ENCODE measurements at places on chromosomes 3 and 15. TPM values are rescaled to one million over a fixed set of nuclear protein-coding genes. Genes with fewer than 3 reads are reported as not detected.

Gene AKAP13
- total RNA-seq, result 142 TPM

DNA sequence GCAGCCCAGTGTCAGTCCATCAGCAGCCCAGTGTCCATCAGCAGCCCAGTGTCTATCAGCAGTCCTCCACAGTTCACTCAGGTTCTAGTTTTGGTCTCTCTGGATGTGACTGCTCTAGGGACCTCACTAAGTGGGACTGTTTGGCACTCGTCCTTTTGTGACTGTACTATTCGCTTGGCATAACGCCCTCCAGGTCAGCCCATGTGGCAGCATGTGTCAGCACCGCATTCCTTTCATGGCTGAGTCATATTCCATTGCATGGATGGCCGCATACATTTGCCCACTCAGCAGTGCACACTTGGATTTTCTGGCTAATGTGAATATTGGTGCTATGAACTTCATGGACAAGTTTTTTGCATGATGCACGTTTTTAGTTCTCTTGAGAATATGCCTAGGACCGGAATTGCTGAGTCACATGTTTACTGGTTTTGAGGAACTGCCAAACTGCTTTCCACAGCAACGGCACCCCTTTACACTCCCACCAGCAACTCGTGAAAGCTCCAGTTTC is 16.4 kb downstream of the CHST13 start:
- no peak for DNase-seq

DNA sequence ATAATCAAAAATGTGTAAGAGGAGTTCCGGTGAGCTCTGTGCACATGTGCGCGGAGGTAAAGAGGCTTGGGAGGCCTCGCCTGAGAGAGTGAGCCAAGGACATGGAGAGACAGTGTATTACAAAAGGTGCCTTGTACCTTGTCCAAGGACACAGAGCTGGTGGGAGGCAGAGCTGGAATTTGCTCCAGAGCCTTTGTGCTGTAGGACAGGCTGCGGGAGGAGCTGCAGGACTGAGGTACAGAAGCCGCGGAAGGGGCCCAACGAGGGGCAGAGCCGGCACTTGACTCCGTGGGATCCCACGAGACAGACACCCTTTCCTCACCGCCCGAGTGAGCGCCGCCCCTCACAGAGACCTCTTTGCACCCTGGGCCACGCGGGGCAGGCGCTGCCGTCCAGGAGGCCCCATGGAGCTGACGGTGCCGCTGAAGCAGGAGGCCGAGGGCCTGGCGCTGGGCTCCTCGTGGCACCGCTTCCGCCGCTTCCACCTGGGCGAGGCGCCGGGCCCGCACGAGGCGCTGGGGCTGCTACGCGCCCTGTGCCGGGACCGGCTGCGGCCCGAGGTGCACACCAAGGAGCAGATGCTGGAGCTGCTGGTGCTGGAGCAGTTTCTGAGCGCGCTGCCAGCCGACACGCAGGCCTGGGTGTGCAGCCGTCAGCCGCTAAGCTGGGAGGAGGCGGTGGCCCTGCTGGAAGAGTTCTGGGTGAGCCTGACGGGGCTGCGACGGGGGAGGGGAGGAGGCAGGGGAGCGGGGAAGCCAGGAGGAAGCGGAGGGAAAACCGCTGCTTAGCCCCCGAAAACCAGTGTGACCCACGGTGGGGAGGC is 68.7 kb downstream of the SLTM start:
- no peak for DNase-seq

GRCh38 chr15:100255644-100256043 is 86.1 kb downstream of the ADAMTS17 start:
- DNase-seq, result no peak

- DNase-seq, result no peak
Observed at GRCh38 chr15:39429898-39430357, 151.0 kb upstream of the THBS1 start.
